Stimulated activated CD8-positive, alpha-beta memory T cell treated with anti-CD3 and anti-CD28 coated beads, Interleukin-7, amount 100 ng/mL, for 48 hours (primary cell): ENCODE measurements at places on chromosomes 6 and 20.

- no peak for DNase-seq
Measured at GRCh38 chr6:161273274-161273751, 548 bp downstream of the AGPAT4 start.

GRCh38 chr6:42618105-42618504, 54.3 kb downstream of the UBR2 start:
- DNase-seq: no peak

GRCh38 chr6:134303891-134304290, 14.0 kb downstream of the SGK1 start:
- DNase-seq: no peak

DNA sequence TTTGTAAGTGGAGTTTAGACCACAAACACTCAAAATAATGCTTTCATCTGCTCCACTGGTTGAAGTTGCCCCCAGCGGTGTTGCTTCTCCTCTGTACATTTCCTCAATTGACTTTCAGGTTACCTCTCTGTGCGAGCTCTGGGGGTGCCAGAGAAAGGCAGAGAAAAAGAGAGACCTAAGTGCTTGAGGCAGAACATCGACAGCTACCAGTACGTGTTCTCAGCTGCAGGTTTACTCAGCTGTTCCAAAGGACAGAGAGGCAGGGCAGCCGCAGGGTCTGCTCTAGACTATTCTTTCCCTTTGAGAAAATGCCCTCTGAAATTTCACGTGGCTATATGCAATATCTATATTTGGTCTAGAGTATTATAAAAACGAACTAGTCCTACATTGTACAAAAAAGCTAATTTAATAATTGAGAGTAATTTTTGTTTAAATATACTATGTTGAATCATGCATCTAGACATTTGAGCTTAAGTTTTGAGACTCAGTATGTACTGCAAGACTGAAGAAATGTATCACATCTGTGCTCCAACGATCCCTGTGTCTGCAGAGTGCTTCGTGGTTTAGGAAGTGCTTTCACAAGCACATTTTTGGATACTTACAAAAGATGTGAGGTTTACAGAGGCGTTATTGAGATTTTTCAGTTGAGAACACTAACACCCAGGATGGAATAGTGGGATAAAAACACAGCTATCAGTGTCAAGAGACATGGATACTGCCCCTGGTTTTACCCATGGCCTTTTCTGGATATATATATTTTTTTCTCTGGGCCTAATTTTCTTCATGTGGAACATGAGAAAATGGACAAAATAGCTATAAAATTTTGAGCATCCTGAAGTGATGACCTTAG, 453.6 kb upstream of the FLRT3 start:
- DNase-seq: no peak

DNA sequence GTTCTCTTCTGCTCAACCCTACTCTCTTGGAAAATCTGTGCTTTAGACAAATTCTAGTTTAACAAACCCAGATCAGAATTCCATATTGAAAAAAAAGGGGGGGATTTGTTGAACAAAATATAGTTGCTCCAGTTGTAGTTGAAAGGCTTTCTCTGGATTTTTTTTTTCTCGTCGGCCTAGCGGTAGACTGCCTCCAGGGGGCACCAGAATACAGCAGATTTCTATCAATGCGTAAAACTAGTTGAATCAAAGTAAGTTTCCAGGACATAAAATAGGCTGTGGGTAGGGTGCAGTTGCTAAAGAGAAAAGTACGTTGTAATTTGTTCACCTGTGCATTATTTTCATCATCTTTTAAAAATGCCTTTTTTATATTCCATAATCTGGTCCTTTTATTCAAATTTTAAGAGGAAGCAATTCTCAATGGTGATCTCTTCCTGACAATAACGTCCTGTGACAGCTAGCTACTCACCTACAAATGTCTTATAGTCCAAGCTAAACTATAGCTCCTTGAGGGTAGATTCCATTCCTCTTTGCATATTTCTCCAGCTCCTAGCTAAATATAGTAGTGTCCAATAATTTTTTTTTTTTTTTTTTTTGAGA, 105.4 kb downstream of the PERP start:
- no peak for DNase-seq

GRCh38 chr20:12969071-12969669, 39.6 kb upstream of the SPTLC3 start:
- no peak for DNase-seq

- no peak for DNase-seq
Measured at GRCh38 chr6:90895299-90896074, 308.6 kb upstream of the MAP3K7 start.

DNA sequence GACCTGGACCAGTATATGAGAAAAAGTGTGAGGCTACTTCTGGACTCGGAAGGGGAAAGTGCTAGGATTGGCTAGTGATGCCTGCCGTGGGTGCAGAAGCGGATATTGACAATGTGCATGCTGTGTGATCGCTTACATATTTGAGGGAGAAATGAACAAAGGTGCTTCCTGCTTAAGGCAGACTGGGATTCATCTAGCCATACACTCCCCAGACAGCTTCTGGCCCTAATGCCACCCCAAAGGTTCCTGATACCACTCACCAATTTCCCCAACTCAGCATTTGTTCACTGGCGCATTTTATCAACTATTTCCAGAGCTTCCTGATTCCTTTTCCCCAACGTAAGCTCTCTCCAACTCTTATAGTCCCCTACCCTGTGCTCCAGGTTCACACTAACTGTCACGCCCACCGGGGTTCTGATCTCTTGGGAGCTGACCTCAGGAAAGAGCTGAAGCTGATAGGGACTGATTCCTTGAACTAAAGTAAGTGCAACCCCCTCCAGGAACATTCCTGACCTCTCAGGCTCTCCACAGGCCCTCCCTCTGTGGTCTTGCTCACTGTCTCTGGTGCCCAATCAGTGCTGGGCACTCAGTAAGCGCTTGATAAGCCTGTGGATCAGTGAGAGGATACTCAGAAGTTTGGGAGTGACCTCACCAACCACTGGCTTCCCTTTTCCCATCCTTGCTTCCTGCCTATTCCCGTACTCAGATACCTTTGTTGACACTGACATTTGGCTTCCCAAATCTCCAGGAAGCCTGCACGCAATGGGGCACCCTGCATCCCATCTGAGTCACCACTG, 73.3 kb downstream of the MRPL14 start:
- DNase-seq: no peak

DNA sequence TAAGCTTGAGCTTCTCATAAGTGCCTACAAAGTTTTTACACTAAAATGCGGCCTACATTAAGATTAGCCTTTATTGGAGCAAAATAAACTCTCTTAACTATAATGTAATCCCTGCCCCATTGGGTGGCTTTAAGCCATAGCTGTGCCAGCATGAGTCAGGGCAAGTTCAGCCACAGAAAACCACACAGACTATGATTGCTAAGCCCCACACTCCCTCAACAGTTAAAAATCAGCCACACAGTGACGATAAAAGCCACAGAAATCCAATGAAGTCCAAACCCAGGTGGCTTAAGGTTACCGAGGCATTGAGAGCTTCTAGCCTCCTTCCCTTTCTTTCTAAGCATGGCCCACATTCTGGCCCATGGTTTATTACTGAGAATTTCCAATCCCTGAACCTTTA, 61.6 kb downstream of the GRM1 start:
- no peak for DNase-seq

DNA sequence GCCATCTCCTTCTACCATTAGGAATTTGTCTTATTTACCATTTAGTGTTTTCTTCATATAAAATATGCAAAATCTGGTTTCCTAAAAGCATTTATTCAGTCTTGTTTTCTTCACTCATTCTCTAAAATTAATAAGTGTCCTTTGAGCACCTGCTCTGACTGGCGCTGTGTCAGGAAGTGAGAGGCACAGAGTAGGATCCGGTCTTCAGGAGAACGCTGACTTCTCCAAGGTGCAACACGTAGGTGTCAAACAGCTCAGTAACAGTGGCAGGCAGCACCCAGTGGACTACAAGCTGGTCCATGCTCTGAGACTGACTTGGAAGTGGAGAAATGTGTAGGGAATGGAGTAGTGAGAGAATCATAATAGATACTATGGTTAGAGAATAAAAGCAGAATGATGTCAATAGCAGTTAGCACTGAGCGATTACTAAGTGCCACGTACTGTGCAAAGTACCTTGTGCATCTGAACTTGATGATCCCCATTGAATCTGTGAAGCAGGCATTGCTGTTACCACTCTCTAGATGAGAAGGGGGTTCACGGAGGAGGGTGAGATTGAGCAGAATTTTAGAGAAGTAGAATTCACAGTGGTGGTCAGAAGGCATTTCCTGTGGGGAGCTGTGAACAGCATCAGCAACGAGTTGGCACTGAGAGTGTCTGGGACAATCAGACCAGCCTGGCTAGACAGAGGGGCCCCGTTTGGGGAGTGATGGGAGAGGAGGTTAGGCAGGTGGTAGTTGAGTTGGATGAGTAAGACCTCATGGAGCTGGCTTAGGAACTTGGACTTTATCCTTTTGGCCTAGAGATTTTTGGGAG, 569.8 kb downstream of the QKI start:
- DNase-seq: no peak

GRCh38 chr6:33075568-33076405, at the start of gene HLA-DPB1:
Gene HLA-DPB1 (plus strand): TSS chr6:33075990. CDS start chr6:33076042, 52 bp downstream.
- DNase-seq: no peak

DNA sequence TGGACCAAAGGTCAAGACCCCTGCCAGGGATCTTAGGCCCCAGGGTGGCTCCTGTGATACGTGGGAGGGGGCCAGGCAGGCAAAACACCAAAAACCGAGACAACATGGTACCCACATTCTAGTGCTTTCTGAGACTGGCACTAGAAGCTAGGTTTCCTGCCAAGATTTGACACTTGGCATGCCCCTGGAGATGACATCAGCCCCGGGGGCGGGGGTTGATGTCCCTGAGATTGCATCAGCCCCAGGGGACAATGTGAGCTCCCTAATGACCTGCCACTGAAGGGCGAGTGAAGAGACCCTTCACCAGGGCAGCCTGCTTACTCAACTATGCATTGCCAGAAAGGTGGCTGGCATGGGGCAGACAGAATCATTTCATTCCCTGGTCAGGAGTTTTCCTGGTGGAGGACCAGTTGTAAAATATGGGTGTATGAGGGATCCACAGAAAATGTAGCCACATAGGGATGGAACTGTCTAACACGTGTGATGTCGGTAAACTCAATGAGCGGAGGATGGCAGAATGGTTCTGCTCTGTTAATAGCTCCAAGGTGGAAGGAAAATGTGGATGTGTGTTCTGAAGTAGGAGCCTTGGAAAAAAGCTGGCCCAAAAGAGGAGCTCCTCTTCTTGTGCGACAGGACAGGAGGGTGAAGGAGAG, 219.7 kb downstream of the UNC5CL start:
- no peak for DNase-seq

GRCh38 chr6:46035242-46035641, 19.6 kb upstream of the CLIC5 start:
- DNase-seq: no peak

DNA sequence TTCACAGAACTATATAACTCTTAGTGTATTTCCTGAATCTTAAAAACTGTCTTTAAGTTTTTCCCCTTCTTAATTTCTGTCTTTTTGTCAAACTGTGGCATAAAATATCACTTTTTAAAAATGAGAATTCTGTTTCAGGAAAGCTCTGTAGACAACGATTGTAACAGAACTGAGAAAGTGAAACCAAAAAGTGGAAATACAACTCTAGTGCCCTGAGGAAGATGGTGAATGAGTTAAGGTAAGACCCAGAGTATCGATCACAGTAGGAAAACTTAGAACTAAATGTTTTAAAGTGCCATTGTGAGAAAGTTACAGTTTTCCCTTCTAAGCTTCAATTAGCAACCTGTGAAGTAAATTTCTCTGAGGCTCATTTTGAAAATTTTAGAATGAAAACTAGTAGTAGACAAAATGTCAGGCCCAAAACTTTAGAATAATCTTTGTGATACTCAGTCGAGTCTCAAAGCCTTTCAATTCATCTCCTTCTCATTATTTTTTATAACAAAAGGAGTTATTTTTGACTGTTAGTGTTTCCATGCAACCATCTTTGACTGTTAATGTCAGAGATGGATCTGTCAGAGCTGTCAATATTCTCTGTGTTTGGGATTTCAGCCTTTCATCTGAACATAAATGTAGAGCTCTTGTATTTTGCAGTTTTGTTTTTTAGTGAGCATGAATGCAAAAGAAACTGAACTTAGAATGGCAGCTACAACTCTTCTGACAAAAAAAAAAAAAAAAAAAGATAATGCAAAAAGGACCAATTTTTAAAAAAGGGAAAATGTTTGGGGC, 19.0 kb upstream of the TRDN start:
- DNase-seq: no peak

DNA sequence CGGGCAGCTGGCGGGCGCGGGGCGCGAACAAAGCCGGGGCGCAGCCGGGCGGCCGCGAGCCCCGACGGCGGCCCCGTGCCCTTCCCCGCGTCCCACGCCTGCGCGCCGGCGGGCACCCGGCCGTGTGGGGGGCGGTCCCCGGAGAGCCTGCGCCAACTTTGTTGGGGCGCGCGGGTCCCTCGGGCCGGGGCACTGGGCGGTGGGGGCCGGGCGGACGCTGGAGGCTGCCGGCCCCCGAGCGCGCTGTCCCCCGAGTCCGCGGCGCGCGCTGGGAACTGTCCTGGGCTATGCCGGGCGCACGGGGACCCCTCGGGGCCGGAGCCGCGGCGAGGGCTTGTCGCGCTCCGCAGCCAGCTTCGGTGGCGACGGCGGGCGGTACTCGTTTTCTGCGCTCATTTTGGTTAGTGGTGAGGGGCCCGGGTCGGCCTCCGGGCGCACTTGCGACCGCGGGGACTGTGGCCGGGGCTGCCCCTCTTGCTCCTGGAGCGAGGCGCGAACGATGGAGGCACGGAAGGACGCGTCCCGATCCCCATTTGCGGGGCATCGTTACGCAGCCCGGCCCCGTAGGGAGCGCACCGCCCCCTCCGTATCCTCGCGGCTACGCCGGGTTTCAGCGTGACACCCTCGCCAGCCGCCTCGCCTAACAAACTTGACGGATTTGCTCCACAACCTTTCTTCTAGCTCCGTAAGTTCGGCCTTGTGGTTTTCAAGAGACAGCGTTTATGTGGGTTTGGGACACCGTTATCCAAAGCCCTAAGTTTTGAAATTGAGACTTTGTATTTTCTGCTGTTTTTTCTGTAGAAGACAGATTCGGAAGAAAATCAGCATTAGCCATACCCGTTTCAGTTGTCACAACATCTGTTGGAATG, 622 bp downstream of the SS18L1 start:
- no peak for DNase-seq

DNA sequence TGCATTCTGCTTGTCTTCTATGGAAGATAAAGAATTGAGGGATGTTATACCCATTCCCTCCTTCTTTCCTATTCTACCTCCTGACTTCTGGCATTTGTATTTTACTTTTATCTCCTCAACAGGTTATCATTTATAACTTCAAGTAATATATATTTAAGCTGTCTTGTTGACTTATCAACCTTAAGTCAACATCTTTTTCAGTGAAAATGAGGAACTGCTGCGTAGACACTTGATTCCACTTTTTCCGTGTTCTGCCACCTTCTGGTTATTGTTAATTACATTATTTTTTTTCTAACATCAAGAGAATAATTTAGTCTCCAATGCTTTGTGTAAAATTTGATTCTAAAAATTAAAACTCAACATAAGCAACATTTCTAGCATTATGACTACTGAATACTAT, 107.5 kb downstream of the PRKN start:
- DNase-seq: no peak
